ENCODE measurements at places on chromosomes 2 and 18.

DNA sequence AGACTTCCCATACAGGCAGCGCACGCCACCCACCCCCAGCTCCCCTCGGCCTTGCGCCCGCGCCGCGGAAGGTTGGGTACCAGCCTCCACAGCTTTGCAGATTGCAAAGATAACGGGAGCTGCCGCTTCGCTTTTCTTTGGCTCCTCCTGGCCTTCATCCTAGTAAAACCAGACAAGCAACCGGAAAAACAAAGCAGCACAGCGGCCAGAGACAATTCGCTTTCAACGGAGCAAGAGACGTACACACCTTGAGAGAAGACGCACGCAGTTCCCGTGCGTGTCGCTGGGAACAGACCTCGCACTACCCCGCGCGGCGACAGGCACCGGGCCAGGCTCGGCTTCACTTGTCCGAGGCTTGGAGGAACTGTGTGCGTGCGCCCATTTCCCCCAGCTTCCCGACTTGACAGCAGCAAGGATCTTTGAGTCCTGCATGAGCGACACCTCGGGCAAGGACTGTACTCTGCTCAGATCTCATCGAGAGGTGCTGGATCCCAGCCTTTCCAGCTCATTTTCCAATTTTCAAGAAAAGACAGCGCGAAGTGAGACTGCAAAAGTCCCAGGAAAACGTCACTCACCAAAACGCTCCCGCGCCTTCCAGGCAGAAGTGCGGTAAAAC is 964 bp downstream of the ZBTB7C start:
- DNase-seq: no peak

DNA sequence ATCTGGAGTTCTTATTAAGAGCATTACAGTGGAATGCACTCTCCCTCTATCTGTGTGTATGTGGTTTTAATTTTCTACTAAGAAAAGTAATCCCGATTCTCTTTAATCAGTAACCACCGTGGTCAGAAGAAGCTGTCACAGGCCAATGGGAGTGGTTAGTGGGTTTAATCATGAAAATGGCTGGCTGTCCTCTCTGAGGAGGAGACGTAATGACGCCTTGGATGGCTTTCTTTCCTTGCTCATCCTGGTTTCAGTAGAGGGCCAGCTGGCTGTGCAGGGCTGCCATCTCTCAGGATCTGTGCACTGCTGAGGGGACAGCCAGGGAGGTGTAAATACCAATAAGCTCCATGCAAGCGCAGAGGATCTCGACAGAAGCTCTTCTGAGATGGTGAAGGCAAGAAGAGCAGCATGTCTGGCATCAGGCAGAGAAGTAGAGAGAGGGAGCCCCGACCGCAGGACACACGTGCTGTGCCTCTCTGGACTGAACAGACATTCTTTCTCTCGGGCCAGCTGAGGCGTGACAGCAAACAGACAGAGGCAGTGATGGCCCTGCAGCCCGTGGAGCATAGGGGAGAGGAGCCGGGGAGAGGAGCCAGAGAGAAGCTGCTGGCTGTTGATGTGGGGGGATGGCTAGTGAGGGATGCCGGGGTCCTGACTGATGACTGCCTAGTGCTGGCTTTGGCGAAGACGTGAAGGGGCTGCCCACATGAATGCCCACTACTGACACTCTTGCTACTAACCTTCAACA is 65.1 kb upstream of the DAPL1 start:
- no peak for DNase-seq

- DNase-seq: no peak
Observed at GRCh38 chr2:11288431-11288830, 56.0 kb downstream of the ROCK2 start.

- DNase-seq: no peak
Observed at GRCh38 chr2:222610746-222611145, 45.1 kb downstream of the FARSB start.

DNA sequence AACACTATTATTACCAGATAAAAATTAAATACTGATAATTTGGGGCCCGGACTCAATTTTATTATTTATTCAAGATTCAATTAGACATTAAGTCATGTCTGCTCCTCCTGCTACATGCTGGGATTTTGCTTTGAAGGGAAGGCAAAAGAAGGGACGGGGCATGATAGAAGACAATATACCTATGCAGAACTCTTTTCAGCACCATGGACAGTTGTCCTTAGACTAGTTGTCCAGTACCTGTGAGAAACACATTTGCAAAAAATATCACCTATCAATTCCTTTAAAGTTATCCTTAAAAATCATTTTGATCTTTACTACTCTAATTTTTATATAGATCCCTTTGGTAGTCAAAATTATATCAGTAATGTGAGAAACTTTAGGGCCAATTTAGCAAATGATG is 100.2 kb upstream of the SULT1C3 start:
- no peak for DNase-seq

DNA sequence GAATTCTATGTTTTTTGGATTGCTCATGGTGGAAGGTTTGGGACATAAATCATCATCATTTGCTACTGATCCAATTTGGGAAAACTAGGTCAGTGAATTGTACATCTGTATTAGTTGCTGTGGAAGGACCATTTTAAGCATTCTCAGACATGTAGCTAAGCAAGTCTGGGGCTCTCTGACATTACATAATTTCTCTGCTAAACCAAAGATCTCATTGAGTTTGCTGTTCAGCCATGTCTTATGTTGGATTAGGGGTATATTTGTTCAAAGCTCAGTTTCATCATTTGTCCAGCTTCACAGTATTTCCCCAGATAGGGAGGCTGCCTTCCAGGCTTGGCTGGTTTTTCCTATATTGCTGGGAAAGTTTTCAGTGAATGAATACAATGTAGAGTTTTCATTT is 399.7 kb downstream of the MTX2 start:
- DNase-seq: no peak

DNA sequence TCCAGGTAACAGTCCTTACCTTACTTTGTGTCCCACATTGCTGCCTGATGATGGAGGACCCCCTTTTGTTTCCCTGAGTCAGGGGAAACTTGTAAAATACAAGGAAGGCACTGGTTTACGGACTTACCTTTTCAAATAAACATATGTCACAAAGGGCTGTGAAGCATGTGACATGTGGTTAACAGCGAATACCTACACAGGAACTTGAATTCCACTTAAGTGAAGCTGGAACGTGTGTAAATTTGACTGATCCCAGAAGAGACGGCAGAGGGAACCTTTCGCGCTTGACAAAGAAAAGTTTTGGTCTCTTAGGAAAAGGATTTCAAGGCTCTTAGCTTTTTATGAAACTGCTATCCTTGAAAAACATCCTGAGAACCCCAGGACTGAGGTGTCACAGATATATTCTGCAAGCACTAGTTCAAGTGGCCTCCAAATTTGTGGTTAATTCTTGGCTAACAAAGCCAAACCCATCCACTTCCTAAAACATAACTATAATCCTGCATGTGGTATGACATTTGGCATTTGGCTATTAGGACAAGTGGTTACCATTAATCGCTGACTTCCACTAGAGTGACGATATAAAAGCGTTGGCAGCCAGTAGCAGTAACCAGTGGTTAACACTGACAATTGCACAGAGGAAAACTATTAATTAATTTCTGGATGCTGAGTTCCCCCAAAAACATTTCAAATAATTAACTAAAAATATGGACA is 55.6 kb downstream of the ITGB6 start:
- no peak for DNase-seq

GRCh38 chr2:29583104-29583503 is 338.3 kb downstream of the ALK start:
- DNase-seq: no peak
